ENCODE measurements at places on chromosomes 11 and 22.

GRCh38 chr11:15234796-15235195 lies 120.1 kb downstream of the INSC start:
- no peak for DNase-seq

DNA sequence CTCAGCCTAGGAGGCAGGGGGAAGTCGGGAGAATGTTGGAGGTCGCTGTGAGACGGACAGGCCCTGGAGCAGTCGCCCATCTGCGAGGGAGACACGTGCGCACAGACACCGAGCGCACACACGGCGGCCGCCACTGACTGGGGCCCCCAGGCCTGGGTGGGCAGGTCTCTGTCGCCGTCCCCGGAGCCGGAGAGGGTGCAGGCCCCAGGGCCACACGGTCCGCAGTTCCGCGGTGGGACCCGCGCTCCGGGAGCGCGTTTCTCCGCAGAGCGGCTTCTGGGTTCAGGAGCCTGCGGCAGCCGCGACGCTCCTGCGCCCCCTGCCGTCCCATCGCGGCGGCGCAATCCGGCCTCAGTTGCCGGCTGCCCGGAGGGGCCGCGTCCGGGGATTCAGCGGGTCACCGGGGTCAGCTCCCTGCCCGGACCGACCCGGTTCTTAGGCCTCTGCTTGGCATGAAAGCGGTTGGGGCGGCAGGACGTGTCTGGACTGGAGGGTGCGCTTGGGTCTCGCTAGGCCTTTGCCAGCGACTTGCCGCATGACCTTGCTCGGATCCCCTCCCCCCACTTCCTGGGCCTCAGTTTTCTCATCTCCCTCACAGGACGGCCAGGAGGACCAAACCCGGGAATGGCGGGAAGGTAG lies 31.2 kb downstream of the PDE2A start:
- peak; percentile 23 for DNase-seq

- DNase-seq, result no peak
Measured at GRCh38 chr11:70876685-70877084, 375.7 kb downstream of the SHANK2 start.

GRCh38 chr11:31800398-31801265 lies 10.5 kb downstream of the PAX6 start:
- no peak for DNase-seq

GRCh38 chr11:85748455-85748891 lies 62.5 kb downstream of the SYTL2 start:
- DNase-seq, result no peak

GRCh38 chr11:122598971-122599370 lies 56.6 kb upstream of the UBASH3B start:
- no peak for DNase-seq

GRCh38 chr11:58574881-58575280 lies 775 bp downstream of the LPXN start:
- DNase-seq, result no peak

GRCh38 chr22:27212617-27213177 lies 555.3 kb downstream of the MIAT start:
- peak; percentile 75 for DNase-seq

- no peak for DNase-seq
Measured at GRCh38 chr22:44623771-44624510, 78.1 kb upstream of the PRR5 start.

All from left renal pelvis (tissue), 4 donors.